MCF 10A (cell line): ENCODE measurements at places on chromosomes 4 and X.

- no peak for DNase-seq
Observed at GRCh38 chr4:83230928-83231327, 53.7 kb downstream of the COQ2 start.

DNA sequence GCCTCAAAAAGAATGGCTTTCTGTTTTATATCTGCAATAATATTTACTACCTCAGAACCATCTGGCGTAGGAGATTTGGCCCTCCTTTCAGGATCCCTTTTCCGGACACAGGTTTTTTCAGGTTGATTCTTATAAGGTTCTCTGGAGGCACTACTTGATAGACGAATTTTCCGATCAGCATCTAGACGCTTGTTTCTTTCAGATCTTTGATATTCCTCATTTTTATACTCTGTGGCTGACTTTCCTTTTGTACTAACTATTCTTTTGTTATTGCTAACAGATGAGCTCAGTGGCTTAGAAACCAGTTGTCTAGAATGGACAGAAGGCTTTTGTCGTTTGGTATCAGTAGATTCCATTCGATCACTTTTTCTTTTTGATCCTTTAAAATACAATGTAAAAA, 12.4 kb downstream of the YTHDC1 start:
- DNase-seq = no peak

GRCh38 chrX:47746446-47746845, 87.5 kb upstream of the UXT start:
- DNase-seq = no peak

- no peak for DNase-seq
Observed at GRCh38 chr4:48623182-48623780, 133.2 kb downstream of the ZAR1 start.

GRCh38 chrX:29858714-29859113, 356.6 kb upstream of the MAGEB2 start:
- DNase-seq = peak; percentile 0

GRCh38 chrX:24760363-24761000, 66.8 kb downstream of the POLA1 start:
- no peak for DNase-seq

DNA sequence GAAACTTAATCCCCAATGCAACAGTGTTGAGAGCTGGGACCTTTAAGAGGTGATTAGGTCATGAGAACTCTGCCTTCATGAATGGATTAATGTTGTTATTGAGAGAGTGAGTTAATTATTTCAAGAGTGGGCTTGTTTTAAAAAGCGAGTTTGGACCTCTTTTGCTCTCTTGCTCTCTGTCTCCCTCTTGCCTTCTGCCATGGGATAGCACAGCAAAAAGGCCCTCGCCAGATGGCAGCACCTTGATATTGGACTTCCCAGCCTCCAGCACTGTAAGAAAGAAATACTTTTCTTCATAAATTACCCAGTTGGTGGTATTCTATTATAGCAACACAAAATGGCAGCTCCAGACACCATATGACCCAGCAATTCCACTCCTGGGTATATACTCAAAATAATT, 7.0 kb upstream of the ATP6AP2 start:
- DNase-seq = peak; percentile 39

- DNase-seq = no peak
Observed at GRCh38 chrX:64395568-64395929, 297 bp upstream of the MTMR8 start.

- peak; percentile 96 for DNase-seq
Observed at GRCh38 chr4:86032476-86033022, 327.3 kb downstream of the MAPK10 start.

GRCh38 chrX:153885968-153886903, at the start of gene L1CAM:
L1CAM (minus strand) TSS chrX:153886173; CDS start chrX:153875836, 10,337 bp downstream.
- DNase-seq = no peak

GRCh38 chrX:24023972-24024669, 2.9 kb downstream of the KLHL15 start:
- DNase-seq = peak; percentile 16

GRCh38 chr4:70589785-70590184, 2.3 kb upstream of the AMBN start:
- DNase-seq = no peak

GRCh38 chrX:40007131-40007755, 90.5 kb downstream of the BCOR start:
- DNase-seq = no peak

DNA sequence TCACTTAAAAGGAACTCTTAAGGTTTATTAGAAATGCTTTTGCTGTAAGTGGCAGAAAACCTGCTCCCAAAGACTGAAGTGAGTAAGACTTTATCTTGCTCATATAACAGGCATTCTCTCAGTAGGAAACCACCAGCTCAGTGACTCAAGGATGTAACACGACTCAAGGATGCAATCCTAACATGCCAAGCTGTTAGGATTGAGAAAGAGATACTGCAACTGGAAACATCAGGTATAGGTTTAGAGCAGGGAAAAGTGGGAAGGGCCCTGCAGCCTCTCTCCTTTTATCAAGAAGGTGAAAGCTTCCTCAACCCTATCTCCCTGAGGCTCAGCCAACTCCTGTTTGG, 11.9 kb upstream of the SLC9A7 start:
- peak; percentile 79 for DNase-seq

- DNase-seq = no peak
Observed at GRCh38 chr4:18113710-18114331, 92.3 kb upstream of the LCORL start.

- DNase-seq = no peak
Observed at GRCh38 chr4:13142726-13143125, 341.4 kb downstream of the RAB28 start.

- DNase-seq = no peak
Observed at GRCh38 chrX:149699761-149700160, 12.1 kb upstream of the MAGEA11 start.

DNA sequence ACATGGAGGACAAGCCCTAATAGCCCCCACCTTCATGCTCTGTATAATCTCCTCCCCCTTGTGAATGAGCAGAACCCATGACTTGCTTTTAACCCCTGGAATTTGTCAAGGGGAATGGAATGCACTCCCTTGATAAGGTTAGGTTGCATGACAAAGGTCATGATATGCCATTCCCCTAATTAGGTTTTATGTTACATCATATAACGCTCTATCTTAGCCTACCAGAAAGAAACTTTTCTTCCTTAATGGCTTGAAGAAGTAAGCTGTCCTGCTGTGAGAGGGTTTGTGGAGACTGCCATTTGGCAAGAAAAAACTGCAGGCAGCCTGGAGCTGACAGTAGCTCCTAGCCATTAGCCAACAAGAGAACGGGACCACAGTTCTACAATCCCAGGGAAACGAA, 399.8 kb upstream of the MAD2L1 start:
- no peak for DNase-seq

GRCh38 chr4:5798462-5798861, 87.5 kb downstream of the EVC start:
- DNase-seq = no peak

GRCh38 chr4:88318751-88319350, 34.5 kb upstream of the PPM1K start:
- DNase-seq = no peak

GRCh38 chr4:84956014-84956413, 10.5 kb downstream of the WDFY3 start:
- no peak for DNase-seq

DNA sequence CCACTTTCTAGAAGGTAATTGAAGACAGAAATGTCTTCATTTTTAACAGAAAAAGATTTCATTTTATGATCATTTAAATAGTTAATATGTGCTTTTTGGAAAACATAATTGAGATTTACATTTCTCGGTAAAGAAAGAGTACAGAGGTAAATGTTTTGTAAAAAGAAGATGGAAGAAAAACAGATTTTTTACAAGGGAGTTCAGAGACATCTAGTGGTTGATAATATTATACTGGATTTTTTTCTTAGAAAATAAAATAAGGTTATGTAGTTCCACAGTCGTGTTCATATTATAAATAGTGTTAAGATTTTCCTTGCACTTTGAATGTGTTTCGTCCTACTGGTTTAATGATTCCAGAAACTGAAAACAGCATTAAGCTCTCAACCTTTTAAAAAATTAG, 60.6 kb downstream of the SMARCA1 start:
- no peak for DNase-seq

DNA sequence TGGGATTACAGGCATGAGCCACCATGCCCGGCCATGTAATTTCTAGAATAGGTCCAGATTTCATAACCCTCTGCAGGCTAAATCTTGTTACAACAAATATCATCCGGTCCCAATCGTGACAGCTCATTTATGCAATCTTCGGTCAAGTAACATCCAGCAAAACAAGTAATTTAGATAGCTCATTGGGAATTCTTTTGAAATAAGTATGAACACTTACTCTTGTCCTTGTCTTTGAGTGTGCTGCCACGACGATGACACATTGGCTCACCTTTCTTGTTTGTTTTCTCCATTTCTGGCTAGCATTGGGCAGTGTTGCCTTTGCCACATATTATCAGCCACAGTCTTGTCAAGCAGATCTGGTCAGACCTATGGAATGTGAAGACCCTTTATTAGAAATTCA, 92.0 kb downstream of the PHEX start:
- peak; percentile 83 for DNase-seq

DNA sequence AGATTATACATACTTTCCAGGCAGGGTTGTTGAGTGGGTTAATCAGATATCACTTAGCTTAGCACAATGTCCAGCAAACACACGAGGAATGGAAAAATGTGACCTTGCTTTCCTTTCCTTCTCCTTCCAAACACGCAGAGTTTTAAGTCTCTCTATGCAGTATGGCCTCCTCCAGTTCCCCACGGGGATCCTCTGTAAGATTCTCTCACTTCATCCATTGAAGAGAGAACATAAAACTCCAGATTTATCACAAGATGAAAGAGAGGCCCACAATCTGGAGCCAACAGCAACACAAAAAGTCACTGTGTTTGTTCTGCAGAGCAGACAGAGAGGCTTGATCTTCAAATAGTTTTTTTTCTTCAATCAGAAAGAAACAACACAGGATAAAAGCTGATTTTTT, 336.8 kb upstream of the CLNK start:
- no peak for DNase-seq

DNA sequence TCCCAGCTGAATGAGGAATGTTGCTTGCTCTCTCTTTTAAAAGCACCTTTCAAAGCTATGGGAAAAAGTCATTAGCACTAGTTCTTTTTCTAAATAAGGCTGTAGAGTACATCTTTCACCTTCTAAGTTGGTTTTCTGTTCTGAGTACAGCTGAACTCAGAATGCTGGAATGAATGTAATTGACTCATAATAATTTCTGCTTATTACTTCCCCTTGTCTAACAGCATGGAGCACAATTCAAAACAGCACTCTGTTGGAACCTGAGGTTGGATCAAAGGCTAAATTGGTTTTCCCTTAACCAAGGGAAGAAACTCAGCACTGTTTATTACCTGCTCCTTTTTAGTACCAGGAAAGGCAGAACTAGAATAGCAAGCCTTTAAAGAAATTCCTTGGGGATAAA, 33.5 kb upstream of the CYP2U1 start:
- DNase-seq = no peak

DNA sequence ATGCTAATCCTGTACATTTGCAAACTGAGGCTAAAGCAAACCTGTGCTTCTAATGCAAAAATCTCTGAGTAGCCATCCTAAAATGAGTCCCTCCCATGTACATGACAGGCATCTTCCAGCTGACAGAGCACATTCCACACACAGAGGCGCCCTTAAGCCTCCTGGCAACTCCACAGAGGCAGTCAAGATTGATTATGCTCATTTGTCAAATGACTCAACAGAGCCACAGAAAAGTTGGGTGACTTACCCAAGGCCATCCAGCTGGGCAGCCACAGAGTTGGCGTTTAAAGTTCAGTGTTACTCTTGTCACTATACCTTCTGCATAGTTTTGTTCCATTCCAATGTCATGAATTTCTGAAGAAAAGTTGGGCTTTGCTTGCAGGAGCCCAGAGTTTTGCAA, 394.6 kb upstream of the FGF13 start:
- DNase-seq = peak; percentile 51

DNA sequence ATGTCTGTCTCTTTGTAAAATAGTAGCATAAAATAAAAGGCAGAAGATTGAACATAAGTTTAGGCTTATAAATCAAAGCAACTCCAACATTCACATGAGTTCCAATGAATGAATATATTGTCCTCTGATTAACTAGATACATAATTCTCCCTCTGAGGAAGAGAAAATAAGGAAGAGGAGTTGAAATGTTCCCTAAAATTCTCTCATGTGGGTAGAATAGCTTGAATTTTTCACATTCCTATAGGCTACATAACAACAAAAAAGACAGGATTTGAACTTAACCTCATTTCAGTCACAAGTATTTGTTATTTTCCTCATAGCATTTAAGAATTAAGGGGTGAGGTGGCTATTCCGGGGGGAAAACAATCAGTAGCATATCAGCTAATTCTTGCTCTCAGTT, 462.4 kb upstream of the NDST4 start:
- no peak for DNase-seq

DNA sequence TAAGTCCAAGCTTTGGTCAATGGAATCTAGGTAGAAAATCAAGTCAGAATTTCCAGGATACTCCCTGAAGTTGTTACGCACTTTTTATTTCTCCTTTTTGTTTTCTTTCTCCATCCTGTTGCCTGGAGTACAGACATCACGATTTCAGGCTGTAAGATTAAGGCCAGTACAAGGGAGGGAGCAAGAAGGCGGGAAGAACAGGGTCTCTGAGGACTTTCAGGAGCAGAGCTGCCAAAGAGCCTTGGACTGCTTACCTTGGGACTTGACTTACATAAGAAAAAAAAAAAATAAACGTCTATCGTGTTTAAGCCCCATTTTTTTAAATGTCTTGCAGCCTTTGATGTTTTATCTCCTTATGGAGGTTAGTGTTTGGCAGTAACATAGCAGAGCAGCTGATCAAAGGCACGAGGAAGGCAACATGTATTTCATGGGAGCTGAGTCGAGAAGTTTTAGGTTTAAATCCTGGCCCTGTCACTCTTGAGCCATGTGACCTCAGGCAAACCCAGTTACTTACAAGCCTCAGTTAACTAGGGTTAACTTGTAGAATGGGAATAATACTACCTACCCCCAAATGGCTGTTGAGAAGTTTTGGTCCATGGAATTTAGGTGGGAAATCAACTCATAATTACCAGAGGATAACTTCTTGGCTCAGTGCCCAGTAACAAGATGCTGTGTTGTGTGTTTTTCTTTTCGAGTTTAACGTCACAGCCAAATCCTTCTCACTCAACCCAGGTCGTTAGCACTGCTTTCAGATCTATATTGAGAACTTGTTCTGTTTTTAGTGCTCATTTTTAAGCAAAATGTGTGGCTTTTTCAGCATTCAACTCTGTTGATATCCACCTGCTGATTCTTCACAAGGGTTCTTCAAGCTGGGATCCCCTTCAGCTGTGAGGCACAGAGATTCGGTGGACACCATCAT, 106.8 kb downstream of the CLNK start:
- DNase-seq = no peak

GRCh38 chr4:117488692-117489091, 403.3 kb upstream of the TRAM1L1 start:
- no peak for DNase-seq

- DNase-seq = peak; percentile 39
Observed at GRCh38 chr4:25702848-25703247, 47.2 kb downstream of the SLC34A2 start.

- DNase-seq = no peak
Observed at GRCh38 chr4:37424753-37425152, 180.2 kb downstream of the NWD2 start.

GRCh38 chr4:25527034-25527433, 128.6 kb upstream of the SLC34A2 start:
- DNase-seq = no peak

GRCh38 chrX:42837747-42838146, 59.8 kb upstream of the PPP1R2C start:
- no peak for DNase-seq
